HT-29 (cell line): ENCODE measurements at places on chromosomes 6 and 20. TPM values are rescaled to one million over a fixed set of nuclear protein-coding genes. Genes with fewer than 3 reads are reported as not detected.

DNA sequence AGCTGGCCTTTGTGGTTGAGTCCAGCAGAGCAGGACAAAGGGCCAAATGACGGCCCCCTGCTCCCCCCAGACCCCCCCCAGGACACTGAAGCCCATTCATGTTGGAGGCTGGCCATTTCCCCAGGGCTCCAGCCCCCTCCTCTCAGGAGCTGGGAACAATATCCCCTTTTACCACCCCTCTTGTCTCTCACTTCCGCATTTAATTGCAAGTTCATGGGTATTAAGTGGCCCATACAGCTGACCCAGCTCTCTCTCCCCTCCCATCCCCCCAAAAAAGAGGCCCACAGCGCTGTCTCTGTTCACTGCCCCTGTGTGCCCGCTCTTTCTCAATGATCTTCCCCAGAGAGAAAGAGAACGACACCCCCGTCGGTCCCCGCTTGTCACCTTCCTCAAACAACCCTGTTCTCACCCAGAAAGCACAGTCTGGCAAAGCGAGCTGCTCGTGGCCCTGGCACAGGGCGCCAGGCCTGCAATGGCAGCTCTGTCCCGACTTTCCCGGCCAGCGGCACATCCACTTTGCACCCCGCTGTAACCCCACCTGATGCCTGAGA is 30.4 kb downstream of the PREX1 start:
- no peak for DNase-seq

Gene NOX3
- not detected in 2 replicates for total RNA-seq

DNA sequence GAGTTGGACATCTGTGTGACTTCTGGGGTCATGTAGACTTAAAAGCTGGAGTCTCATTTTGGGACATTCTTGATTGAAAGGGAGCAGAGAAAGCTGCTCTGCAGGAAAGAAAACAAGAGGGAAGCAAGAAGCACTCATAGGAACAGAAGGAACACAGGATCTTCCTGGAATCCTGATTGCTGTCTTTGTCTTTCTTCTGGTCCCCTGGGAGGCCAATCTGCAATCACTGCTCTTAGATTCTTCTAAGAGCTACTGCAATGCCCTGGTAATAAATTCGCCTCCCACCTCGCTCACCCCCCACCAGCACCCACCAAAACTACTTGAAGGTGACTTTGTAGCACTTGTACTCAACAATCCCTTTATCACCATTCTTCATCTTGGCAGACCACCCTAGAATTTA is 51.8 kb downstream of the SLC35B3 start:
- DNase-seq, result no peak

- no peak for DNase-seq
Measured at GRCh38 chr6:72182337-72183246, 296.2 kb downstream of the RIMS1 start.

DNA sequence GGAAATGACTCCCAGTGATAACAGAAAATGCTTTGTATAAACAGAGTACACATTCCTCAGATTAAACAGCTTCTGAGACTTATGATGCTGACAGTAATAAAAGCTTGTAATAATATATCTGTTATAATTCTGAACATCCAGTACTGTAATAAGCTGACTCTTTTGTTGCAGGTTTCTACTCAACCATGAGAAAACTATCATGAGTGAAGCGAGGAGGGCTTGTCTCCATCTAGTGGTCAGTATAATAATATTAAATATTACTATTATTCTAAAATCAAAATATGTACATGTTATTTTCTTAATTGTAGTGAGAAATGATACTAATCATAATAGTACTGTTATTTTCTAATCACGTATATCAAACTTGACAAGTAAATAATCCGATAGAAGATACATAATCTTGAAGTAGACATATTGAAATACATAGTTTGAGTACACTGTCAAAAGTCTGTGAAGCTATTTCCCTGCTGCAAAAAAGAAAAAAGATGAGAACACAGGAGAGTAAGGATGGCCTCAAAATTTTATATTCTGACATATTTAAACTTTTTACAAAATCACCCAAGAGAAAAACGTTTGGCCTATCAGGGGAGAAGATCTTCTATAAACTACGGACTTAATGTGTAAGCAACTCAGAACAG is 183.1 kb downstream of the MOXD1 start:
- peak; percentile 40 for DNase-seq
